ENCODE measurements at places on chromosomes 13 and 19.

DNA sequence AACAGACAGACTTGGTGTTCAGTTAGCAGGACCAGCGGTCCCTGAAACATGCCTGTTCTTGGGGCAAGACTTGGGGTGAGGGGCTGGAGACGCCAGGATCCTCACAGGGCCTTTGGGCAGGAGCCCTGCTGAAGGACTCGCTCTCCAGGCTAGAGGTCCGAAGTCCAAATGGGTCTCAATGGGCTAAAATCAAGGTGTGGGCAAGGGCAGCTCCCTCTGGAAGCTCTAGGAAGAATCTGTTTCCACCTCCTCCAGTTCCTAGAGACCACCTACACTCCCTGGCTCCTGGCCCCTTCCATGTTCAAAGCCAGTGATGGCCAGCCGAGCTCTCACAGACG is 111.3 kb downstream of the TUBA3C start:
- no peak for DNase-seq

GRCh38 chr19:50599427-50599826 is 31.2 kb upstream of the LRRC4B start:
- DNase-seq = no peak

GRCh38 chr13:29805994-29806979 is 44.1 kb downstream of the UBL3 start:
- no peak for DNase-seq

GRCh38 chr13:31234729-31235128 is 35.0 kb downstream of the B3GLCT start:
- no peak for DNase-seq

GRCh38 chr13:99806671-99807070 is 164.9 kb downstream of the ZIC5 start:
- DNase-seq = no peak

DNA sequence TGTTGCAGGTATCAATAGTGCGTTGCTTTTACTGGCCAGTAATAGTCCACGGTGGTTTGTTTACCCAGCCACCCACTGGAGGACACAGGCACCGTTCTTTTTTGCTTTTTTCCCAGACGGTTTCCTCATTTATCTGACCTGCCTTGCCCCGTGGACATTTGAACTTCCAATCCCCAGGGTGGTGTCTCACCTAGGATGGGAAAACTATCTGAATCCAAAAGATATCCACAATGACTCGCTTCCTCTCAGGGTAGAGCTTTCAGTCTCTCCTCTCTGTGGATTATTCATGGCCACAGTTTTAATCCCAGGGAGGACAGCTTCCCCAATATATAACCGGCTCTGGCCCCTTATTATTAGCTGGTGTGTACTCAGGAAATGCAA is 170.8 kb downstream of the FOXO1 start:
- DNase-seq = no peak

DNA sequence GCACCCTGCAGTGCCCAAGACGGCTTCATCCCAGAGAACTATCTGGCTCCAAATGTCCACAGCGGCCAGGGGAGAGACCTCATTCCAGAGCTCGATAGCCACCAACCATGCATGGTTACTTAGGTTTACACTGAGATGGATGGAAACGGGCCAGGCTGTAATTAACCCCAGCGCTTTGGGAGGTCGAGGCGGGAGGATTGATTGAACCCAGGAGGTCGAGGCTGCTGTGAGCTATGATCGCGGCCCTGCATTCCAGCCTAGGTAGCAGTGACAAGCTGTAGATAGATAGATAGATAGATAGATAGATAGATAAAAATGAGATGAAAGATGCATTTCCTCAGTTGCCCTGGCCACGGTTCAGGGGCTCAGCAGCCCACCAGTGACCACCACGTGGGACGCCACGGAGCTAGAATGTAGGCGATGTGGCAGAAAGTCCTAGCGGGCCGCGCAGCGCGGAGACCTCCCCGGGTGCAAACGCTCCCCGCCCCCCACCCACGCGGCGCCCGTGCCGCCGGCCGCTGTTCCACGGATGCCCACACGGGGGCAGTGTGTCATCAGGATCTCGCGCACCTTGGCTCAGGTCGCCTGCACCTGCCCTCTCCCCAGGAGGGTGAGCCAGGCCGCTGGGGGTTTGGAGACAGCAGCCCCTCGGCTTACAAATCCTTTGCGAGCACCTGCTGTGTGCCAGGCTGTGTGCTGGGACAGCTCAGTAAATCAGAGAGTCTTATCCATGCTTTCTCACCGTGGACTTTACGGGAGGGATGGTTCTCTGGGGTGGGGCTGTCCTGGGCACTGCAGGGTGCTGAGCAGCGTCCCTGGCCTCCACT is 13.5 kb upstream of the TLE5 start:
- peak; percentile 80 for DNase-seq

GRCh38 chr19:13896227-13896626 is 9.7 kb downstream of the BRME1 start:
- DNase-seq = no peak

DNA sequence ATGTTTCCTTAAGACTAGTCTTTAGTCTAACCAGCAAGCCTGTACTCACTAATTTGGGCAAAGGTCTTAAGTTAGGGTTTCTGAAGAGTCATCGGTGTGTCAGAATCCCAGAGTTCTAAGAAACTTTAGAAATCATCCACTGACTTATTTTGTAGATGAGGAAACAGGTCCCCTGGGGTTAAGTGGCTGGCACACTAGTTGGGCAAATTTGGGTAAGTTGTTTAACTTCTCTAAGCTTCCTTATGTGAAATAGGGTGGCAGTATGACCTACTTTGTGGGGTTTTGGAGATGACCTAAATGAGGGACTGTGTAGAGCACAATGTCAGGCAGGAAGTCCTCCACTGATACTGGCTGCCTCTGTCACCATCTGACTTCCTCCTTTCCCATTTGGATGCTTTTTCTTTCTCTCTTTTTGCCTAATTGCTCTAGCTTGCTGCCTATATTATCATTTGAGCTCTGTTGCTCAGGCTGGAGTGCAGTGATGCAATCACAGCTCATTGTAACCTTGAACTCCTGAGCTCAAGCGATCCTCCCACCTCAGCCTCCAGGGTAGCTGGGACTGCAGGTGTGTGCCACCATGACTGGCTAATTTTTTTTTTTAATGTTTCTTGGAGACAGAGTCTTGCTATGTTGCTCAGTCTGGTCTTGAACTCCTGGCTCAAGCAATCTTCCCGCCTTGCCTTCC is 2.3 kb downstream of the ADGRE3 start:
- no peak for DNase-seq

DNA sequence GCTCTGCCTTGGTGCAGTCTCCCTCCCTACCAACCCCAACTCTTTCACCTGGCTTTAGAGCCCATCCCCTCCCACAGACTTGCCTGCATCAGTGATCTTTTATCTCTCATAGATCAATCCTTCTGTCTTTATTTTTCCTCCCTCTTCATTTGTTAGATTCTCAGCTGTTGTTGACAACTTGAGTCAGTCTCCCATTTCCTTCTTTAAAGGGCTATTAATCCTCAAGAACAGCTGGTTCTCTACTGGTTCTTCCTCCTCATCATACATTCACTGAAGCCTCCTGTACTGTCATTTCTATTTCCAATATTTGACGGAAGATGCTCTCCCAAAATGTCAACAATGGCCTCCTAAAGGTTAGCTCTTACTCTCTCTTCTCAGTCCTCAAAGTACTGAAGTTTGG is 408.2 kb downstream of the TBC1D4 start:
- no peak for DNase-seq

DNA sequence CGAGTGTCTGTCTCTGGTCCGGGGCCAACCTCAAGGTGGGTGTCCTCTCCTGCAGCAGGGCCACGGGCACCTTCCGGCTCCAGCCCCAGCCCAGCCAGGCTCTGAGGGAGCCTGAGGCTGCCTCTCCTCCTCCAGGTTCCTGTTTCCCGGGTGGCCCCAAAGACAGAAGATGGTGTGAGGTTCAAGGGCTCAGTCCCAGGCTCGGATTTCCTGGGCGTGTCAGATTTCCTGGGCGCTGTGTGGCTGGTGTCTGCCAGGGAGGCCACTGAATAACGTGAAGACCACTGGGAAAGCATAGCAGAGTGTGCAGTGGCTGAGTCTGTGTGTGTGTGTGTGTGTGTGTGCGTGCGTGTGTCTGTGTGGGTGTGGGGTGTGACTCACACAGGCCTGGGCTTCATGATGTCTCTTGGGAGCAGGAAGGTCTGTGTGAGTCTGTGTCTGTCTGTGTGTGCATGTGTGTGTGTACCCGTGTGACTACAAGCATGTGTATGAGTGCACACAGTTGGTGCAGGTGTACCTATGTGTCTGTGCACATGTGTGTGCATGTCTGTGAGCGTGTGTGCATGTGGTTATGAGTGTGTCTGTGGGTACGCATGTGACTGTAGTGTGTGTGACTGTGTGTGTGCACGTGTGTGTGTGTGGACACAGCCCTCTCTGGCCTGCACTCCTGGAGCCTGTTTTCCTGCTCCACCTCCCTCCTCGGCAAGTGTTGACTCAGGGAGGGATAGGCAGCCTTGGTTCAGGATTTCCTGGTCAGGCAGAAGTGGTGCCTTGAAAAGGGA is 28.3 kb downstream of the CEBPA start:
- DNase-seq = no peak

GRCh38 chr19:52527956-52528351 is 486 bp downstream of the ZNF808 start:
- no peak for DNase-seq

- no peak for DNase-seq
Observed at GRCh38 chr13:20424949-20425348, 100.7 kb downstream of the CRYL1 start.

DNA sequence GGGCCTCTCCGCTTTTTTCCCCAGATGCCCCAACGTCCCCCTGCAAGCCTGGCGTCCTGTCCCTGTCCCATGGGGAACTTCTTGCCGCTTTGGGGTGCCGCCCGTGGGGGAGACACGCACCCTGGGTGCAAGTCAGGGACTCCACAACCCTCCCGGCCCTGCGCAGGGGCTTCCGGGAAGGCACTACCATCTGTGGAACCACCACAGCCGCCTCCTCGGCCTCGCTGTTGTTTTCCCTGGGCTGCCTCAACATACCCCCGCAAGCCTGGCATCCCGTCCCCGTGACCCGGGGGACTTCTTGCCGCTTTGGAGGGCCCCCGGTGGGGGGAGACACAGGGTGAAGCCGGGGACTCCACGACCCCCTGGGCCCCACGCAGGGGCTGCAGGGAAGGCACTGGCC is 238.4 kb downstream of the TUBA3C start:
- no peak for DNase-seq

GRCh38 chr13:106233134-106233735 is 302.2 kb downstream of the EFNB2 start:
- no peak for DNase-seq

DNA sequence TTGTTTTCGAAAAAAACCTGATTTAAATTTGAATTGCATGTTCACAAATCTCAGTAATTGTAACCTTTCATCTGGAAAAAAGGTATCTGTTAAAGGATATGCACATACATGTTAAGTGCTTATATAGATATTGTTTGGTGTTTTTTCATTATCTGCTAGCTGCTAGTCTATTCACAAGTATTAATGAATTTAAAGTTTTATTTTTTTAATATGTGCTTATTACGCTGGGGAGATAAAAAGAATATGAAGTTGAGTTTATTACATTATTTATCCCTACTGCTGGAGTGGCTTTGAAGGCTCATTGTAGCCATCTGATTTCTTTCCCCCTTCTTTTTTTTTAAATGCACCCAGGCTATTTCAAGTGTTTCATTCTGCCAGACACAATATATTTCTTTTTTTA is 3.9 kb upstream of the MAB21L1 start:
- DNase-seq = no peak

DNA sequence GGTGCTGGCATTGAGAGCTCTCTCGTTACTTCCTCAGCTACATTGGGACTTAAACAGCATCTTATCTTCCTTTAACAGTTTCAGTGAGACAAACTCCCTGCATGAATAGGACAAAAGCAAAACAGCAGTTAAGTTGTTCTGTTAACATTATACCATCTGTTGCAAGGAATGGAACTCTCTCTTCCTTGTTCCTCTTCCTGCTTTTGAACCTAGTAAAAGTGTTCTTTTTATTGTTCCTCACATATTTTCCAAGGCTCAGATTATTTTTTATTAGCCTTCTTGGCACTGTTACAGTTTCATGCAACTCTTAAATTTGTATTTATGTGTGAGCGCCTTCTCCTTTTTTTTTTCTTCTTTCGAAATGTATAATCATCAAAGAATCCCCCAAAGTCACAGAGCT is 202.6 kb upstream of the UFM1 start:
- no peak for DNase-seq

DNA sequence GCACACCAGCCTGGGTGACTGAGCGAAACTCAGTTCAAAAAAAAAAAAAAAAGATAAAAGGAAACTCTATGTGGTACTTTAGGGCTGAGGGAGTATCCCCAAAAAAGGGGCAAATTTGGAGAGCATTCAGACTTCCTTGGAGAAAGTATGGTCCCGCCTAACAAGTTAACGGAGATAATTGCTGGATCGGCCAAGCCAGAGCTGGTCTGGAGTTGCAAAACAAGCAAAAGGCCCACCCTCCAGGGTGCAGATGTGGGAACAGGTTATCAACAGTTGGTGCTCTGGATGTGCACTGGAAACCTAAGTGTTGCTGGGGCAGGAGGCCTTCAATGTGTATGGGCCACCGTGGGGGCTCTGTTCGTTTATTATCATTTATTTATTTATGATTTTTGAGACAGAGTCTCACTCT is 2.8 kb downstream of the IQCN start:
- no peak for DNase-seq

- peak; percentile 22 for DNase-seq
Observed at GRCh38 chr13:30466841-30467252, 1.1 kb upstream of the HMGB1 start.

- no peak for DNase-seq
Observed at GRCh38 chr19:9565900-9566705, 18.2 kb downstream of the ZNF121 start.

DNA sequence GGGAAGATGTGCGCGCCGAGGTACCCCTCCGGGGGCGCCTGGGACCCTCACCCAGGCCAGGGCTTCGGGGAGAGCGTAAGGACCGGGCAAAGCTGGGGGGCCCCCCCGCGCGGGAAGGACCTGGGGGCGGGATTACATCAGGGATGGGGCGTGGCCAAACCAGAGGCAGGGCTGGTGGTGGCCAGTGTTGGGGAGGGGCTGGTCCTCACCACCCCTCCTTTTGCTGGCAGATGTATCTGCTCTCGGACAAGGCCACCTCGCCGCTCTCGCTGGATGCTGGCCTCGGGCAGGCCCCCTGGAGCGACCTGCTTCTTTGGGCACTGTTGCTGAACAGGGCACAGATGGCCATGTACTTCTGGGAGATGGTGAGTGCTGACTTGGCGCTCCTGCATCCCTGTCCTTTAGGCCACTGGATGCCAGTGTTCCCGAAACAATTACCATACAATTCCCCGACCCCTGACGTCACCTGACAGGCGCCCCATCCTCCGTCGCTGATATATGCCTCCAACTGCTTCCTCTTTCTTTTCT is 25.3 kb downstream of the TRPM4 start:
- no peak for DNase-seq

DNA sequence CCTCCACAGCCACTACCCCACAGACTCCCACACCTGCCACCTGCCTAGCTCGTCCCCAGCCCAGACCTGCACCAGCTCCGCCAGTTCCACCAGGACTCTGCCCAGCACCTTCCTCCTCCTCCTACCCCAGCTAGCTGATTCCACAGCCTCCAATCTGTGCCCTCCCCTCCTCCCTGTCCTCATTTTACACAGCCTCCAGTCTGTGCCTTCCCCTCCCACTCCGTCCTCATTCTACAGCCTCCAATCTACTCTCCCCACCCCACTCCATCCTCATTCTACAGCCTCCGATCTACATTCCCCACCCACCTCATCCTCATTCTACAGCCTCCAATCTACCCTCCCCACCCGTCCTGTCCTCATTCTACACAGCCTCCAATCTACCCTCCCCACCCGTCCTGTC is 7.3 kb downstream of the MYDGF start:
- DNase-seq = no peak

GRCh38 chr13:51768378-51768921 is 35.5 kb downstream of the DHRS12 start:
- DNase-seq = no peak

- DNase-seq = no peak
Observed at GRCh38 chr19:20413705-20414104, 151.9 kb downstream of the ZNF737 start.

Measured in NCI-H2081 (cell line).